Jurkat, Clone E6-1 (cell line): ENCODE measurements at places on chromosomes 13 and 19.

GRCh38 chr13:80654638-80655249, 313.8 kb upstream of the SPRY2 start:
- DNase-seq: no peak

DNA sequence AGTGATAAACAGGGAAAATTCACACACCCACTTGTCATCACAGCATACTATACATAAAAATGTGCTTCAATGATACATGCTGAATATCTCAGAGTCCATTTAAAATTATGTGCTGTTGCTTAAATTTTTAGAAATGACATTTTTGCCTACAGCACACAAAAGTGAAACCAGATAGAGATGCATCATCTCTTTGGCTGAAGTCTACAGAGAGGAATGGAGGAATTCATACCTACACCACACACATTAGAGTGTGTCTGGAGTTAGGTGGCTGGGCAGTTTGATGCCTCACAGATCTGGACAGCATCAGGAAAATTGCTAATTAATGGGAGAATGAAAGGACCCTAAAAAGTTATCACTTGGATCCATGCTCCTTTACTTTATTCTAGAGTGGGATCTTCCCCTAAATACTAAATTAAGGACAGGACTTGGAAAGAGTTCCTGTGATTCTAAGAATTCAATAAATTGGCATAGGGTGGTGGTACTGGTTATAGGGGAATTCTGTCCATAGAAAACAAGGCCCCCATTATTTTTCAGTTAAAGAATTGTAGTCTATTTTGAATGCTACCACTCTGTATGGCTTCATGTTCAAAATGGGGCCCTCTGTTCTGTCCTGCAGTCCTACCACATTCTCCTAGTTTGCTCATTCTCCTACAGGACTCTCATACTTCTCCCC, 41.3 kb downstream of the RCBTB2 start:
- no peak for DNase-seq

GRCh38 chr19:10929402-10929794, 787 bp downstream of the TIMM29 start:
- DNase-seq: no peak

DNA sequence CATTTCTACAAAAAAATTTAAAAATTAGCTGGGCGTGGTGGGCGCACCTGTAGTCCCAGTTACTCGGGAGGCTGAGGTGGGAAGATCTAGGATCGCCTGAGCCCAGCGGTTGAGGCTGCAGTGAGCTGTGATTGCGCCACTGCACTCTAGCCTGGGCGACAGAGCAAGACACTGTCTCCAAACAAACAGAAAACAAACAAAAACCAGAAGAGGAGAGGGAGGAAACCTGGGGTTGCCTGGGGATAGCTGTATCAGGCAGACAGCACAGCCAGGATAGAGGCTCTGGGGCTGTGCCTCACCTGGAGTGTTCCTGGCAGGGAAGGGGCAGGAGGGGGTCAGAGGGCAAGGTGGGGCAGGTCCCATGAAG, 2.6 kb upstream of the POLR2E start:
- no peak for DNase-seq

DNA sequence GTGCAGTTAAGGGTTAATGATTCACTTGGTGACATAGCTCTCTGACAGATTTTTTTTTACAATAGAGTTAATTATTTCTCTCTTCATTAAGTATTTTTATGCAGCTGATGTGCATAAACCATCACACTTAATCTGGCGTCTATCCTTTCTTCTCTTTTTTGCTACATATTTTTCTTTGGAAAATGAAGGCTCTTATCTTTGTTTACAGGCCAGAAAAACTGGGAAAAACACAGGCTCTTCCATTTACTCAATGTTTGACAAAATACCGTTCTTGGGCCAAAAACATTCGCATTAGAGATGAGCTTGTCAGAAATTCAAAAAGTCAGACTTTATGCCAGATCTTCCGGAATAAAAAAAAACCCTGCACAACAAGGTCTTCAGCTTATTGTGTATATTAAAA, 12.0 kb downstream of the ZNF253 start:
- no peak for DNase-seq

- no peak for DNase-seq
Observed at GRCh38 chr19:56837004-56837403, 3.5 kb downstream of the PEG3 start.

DNA sequence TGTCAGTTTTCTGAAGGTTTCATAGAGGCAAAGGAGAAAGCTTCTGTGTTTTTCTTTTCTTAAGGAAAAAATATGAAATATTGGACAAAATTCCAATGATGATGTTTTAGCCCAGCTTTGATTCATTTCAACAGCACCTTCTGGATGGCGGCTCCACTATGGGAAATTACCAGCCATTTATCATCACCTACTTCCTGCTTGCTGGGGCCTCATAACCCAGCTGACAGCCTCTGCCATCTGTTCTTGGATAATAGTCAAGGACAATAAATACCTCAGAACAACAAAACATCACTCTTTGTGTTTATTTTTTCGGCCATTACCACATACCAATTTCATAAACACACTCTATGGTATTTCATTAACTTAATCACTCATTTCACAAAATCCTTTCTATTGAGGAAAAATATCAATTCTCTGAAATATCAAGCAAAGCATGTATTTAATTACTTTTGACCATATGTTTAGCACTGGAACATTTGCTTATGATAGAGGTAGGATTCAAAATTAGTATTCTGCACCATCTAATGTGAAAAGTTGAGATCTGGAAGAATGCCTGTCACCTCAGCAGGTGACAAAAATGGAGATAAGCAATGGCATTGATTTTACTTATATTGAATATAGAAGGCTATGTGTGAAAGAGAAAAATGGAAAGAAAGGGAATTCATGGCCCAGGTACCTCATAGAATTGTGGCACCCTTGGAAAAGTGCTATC, 629.7 kb downstream of the LIG4 start:
- DNase-seq: no peak

- no peak for DNase-seq
Observed at GRCh38 chr13:43758834-43759233, 27.9 kb downstream of the ENOX1 start.

- no peak for DNase-seq
Observed at GRCh38 chr19:48795685-48796070, 15.2 kb downstream of the BCAT2 start.

GRCh38 chr19:54063350-54064116, at the start of gene VSTM1:
Gene VSTM1, minus strand, starts transcription at chr19:54063897. Its CDS starts 120 bp downstream, at chr19:54063777.
- DNase-seq: no peak
